ENCODE measurements at places on chromosomes 5 and 9. TPM values are rescaled to one million over a fixed set of nuclear protein-coding genes. Genes with fewer than 3 reads are reported as not detected.
A peak's percentile ranks its signal among the peaks of the same experiment; 100 is the strongest.

- no peaks in the 10 kb centered on the region for H3K4me1 ChIP-seq
- DNase-seq, result no peak
- H3K27ac ChIP-seq, result peak overlapping the region; percentile 25
- no peaks in the 10 kb centered on the region for H3K27me3 ChIP-seq
Measured at GRCh38 chr5:148343046-148343407, 7.7 kb downstream of the SPINK9 start.

GRCh38 chr9:133739408-133740280 is 1.5 kb upstream of the SARDH start:
- H3K27ac ChIP-seq, result no peak overlapping the region
- H3K4me1 ChIP-seq, result peaks cover 14% of the 10 kb centered on the region
- H3K4me3 ChIP-seq, result no peak overlapping the region
- peak; percentile 57 for DNase-seq
- H3K27me3 ChIP-seq, result peaks cover 41% of the 10 kb centered on the region

- no peak for DNase-seq
- H3K4me3 ChIP-seq, result no peak overlapping the region
- no peaks in the 10 kb centered on the region for H3K36me3 ChIP-seq
- H3K4me1 ChIP-seq, result no peaks in the 10 kb centered on the region
Measured at GRCh38 chr5:28009576-28009975, 971.2 kb upstream of the CDH9 start.

GRCh38 chr9:90478821-90479220 is 163.8 kb downstream of the DIRAS2 start:
- no peak overlapping the region for H3K27ac ChIP-seq
- no peaks in the 10 kb centered on the region for H3K27me3 ChIP-seq
- DNase-seq, result no peak
- no peaks in the 10 kb centered on the region for H3K36me3 ChIP-seq

DNA sequence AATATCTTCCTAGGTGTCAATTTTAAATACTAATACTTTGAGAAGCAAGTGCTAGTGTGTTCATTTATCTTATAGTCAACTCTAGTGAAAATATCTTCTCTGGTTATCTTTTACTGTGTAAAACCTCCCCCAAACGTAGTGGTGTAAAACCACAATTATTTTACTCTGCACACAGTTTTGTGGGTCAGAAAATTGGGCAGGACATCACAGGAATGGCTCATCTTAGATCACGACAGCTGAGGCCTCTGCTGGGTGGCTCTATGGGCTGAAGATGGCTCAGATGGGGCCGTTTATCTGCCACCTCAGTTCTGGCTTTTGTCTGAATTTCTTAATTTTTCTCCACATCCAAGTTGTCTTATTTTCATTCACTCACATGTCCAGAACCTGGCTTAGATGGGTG is 457.2 kb upstream of the ACTBL2 start:
- no peaks in the 10 kb centered on the region for H3K4me1 ChIP-seq
- no peak for DNase-seq
- H3K27me3 ChIP-seq, result no peaks in the 10 kb centered on the region
- H3K36me3 ChIP-seq, result no peaks in the 10 kb centered on the region

GRCh38 chr5:52007230-52007858 is 624.1 kb downstream of the ISL1 start:
- no peaks in the 10 kb centered on the region for H3K27me3 ChIP-seq
- H3K4me1 ChIP-seq, result no peaks in the 10 kb centered on the region
- H3K4me3 ChIP-seq, result no peak overlapping the region

DNA sequence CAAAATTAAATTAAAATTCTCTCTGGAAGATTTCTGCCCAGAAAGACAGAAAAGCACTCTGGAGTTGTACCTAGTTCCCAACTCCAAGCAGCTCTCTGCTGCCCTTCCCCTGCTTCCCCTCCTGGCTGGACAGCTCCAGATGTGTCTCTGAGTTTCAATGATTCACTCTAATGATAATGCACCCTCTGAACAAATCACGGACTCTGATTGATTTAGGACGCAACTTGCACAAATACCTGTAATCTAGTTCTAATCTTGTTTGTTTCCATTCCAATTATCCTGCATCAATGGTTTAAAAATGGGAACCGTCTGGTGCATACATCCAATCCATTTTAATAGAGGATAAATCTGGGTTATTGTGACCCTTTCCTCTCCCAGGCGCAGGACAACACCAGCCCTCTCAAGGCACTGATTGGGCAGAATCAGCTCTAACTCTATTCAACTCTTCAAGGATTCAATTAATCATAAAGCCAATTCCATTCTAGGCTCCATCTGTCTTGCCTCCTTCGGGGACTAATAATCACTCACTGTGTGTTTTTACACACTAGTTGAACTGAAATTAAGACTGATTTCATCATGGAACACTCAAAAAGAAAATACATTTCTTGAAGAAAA is 111.2 kb upstream of the LRRTM2 start:
- no peak overlapping the region for H3K27ac ChIP-seq
- no peaks in the 10 kb centered on the region for H3K27me3 ChIP-seq
- peaks cover 8% of the 10 kb centered on the region for H3K4me1 ChIP-seq
- no peak overlapping the region for H3K4me3 ChIP-seq

DNA sequence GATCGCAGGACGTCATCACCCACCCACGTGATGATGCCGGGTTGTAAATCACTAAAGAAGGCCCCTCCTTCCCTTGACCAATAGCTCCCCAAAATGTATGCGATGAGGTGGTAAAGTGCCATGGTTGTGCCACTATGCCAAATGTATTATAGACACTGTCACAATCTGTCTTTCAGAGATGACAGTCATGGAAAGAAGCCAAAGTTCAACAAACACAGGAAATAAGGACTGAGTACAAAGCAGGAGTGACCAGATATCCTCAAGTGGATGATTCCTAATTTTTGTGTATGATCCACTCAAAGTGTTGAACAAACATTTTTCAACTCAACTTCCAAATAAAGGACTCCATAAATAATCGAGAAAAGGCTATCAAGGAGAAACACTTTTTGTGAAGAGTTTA is 12.5 kb downstream of the GLIS3 start:
- no peak overlapping the region for H3K4me3 ChIP-seq
- no peaks in the 10 kb centered on the region for H3K27me3 ChIP-seq
- H3K36me3 ChIP-seq, result no peaks in the 10 kb centered on the region

Gene BHMT2
- 1.9 TPM for total RNA-seq

Gene TXNDC8
- total RNA-seq, result not detected

Data from suprapubic skin (tissue), 4 donors.